ENCODE measurements at places on chromosomes 2 and 18.
A peak's percentile ranks its signal among the peaks of the same experiment; 100 is the strongest.

DNA sequence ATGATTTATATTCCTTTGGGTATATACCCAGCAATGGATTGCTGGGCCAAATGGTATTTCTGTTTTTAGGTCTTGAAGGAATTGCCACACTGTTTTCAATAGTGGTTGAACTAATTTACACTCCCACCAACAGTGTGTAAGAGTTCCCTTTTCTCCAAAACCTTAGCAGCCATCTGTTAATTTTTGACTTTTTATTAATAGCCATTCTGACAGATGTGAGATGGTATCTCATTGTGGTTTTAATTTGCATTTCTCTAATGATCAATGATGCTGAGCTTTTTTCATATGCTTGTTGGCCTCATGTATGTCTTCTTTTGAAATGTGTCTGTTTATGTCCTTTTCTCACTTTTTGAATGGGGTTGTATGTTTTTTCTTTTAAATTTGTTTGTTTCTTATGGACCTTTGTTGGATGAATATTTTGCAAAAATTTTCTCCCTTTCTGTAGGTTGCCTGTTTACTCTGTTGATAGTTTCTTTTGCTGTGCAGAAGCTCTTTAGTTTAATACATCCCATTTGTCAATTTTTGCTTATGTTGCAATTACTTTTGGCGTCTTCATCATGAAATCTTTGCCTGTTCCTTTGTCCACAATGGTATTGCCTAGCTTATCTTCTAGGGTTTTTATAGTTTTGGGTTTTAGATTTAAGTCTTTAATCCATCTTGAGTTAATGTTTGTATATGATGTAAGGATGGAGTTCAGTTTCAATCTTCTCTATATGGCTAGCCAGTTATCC lies 119.7 kb upstream of the XIRP2 start:
- no peaks in the 10 kb centered on the region for H3K27me3 ChIP-seq
- no peaks in the 10 kb centered on the region for H3K36me3 ChIP-seq
- H3K4me3 ChIP-seq = no peak overlapping the region
- DNase-seq = no peak
- peaks cover 5% of the 10 kb centered on the region for H3K4me1 ChIP-seq
- no peak overlapping the region for H3K27ac ChIP-seq

DNA sequence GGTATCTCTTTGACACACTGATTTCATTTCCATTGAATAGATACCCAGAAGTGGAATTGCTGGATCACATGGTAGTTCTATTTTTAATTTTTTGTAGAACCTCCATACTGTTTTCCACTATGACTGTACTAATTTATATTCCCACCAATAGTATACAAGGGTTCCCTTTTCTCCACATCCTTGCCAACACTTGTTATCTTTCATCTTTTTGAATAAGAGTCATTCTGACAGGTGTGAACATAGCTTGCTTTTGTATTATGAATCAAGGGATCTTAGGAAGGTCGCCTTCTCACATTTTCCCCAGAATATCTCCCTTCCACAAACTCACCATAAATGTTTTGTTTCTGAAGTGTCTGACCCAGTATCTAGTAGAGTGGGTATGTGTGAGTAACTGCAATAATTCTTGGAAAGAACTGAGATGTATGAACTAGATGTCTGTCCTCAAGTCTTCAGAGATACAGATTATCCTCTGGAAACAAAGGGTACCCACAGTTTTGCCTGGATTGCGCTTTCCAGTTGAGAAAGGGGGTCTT lies 17.1 kb upstream of the SP3 start:
- H3K27me3 ChIP-seq = no peaks in the 10 kb centered on the region
- no peaks in the 10 kb centered on the region for H3K36me3 ChIP-seq
- H3K4me1 ChIP-seq = no peaks in the 10 kb centered on the region
- no peak for DNase-seq
- H3K4me3 ChIP-seq = no peak overlapping the region

- no peak for DNase-seq
- H3K4me3 ChIP-seq = no peak overlapping the region
- no peaks in the 10 kb centered on the region for H3K4me1 ChIP-seq
- peaks cover 15% of the 10 kb centered on the region for H3K27me3 ChIP-seq
- H3K27ac ChIP-seq = no peak overlapping the region
Measured at GRCh38 chr2:7119132-7119835, 202.1 kb downstream of the RNF144A start.

- no peak for DNase-seq
- H3K27ac ChIP-seq = no peak overlapping the region
- H3K27me3 ChIP-seq = peaks cover 5% of the 10 kb centered on the region
- no peak overlapping the region for H3K4me3 ChIP-seq
- H3K36me3 ChIP-seq = no peaks in the 10 kb centered on the region
- H3K4me1 ChIP-seq = no peaks in the 10 kb centered on the region
Measured at GRCh38 chr2:191522478-191523120, 155.3 kb upstream of the NABP1 start.

- H3K27ac ChIP-seq = peak overlapping the region; percentile 66
- no peak overlapping the region for H3K4me3 ChIP-seq
- H3K4me1 ChIP-seq = peaks cover 7% of the 10 kb centered on the region
- H3K36me3 ChIP-seq = peaks cover 3% of the 10 kb centered on the region
- H3K27me3 ChIP-seq = no peaks in the 10 kb centered on the region
- DNase-seq = no peak
Measured at GRCh38 chr2:207184348-207184747, 18.6 kb upstream of the KLF7 start.

- H3K27me3 ChIP-seq = peaks cover 20% of the 10 kb centered on the region
- no peak overlapping the region for H3K4me3 ChIP-seq
- DNase-seq = no peak
- no peaks in the 10 kb centered on the region for H3K36me3 ChIP-seq
- no peak overlapping the region for H3K27ac ChIP-seq
- no peaks in the 10 kb centered on the region for H3K4me1 ChIP-seq
Measured at GRCh38 chr18:34491719-34492118, 218.4 kb upstream of the DTNA start.

DNA sequence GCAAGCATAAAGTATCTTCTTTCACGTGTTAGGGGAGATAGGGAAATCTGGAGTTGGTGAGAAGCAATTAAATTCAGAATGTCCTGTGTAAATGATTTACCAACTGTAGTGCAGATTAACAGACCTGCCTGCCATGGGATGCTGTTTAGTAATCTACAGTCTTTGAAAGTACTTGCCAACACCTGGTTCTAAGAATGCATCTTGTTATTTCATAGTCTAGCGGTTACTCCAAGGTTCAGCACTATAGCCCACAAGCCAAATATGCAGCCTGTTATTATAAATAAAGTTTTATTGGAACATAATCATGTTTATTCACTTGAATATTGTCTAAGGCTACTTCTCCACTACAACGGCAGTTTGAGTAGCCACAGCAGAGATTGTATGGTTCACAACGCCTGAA lies 100.8 kb downstream of the OSBPL6 start:
- no peak for DNase-seq
- no peaks in the 10 kb centered on the region for H3K36me3 ChIP-seq
- H3K4me3 ChIP-seq = no peak overlapping the region
- no peaks in the 10 kb centered on the region for H3K4me1 ChIP-seq
- peaks cover 3% of the 10 kb centered on the region for H3K27me3 ChIP-seq

DNA sequence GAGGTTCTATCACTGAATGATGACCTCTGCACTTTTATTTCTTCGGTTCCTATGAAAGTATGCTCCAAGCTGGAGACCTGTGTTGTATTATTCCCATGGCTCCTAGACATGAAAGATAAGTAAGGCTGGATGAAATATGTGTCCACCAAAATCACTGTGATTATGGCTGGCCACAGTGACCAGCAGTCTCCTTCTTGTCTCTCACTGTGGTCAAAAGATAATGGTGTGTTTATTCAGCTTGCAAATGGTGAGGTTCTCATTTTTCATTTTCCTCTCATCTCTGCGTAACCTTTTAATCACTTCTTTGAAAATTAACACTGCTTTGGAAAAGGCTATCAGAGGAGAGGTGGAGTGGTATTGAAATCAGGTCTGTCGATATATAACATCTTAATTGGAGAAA lies 107.8 kb upstream of the DAPL1 start:
- no peaks in the 10 kb centered on the region for H3K4me1 ChIP-seq
- H3K27me3 ChIP-seq = peaks cover 4% of the 10 kb centered on the region
- H3K27ac ChIP-seq = no peak overlapping the region
- H3K36me3 ChIP-seq = no peaks in the 10 kb centered on the region
- DNase-seq = no peak
- no peak overlapping the region for H3K4me3 ChIP-seq

DNA sequence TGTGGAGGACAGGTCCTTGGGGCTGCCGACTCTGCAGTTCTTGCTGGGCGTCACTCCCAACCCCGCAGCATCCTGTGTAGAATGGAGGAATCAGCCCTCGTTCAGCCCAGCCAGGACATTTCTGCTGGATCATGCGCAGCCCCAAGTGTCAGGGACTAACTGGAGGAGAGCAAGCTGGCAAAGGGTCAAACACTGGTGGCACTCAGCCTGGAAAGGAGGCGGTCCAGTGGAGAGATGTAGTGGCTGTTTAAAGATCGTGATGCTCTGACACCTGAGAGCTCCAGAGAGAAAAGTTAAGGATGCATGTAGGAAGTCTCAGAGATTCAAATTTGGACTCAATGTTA lies 63.6 kb upstream of the SH3RF3 start:
- no peak overlapping the region for H3K27ac ChIP-seq
- no peak for DNase-seq
- no peaks in the 10 kb centered on the region for H3K36me3 ChIP-seq
- H3K27me3 ChIP-seq = peaks cover 6% of the 10 kb centered on the region
- H3K4me3 ChIP-seq = no peak overlapping the region

GRCh38 chr18:66752733-66753132 lies 148.8 kb upstream of the CDH19 start:
- no peak for DNase-seq
- no peaks in the 10 kb centered on the region for H3K27me3 ChIP-seq
- H3K36me3 ChIP-seq = no peaks in the 10 kb centered on the region
- no peak overlapping the region for H3K27ac ChIP-seq
- no peaks in the 10 kb centered on the region for H3K4me1 ChIP-seq

DNA sequence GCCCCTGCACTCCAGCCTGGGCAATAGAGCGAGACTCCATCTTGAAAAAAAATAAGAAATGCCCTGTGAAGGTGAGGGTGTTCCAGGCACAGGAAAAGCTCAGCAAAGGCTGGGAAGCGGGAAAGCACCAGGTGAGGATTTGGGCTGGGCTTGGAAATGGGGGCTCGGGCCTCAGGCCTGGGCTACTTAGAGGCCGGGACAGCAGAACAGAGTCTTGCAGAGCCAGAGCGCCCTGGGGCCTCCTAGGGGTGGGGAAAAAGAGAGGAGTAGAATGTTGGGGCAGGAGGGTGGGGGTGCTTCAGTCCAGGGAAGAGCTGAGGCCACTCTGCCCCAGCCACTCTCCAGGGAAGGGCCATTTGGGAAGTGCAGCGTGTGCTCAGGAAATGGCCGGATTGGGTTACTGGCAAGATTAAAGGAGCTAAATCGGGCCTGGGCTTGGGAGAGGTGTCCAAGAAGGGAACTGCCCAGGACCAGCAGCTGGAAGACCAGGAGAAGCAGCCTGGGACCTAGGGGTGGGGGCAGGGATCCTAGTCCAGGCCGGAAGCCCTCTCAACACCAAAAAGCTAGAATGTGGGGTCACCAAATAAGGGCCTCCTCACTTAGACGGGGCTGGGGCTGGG lies 13.8 kb upstream of the DES start:
- no peaks in the 10 kb centered on the region for H3K36me3 ChIP-seq
- no peak overlapping the region for H3K27ac ChIP-seq
- no peak overlapping the region for H3K4me3 ChIP-seq
- DNase-seq = no peak
- peaks cover 68% of the 10 kb centered on the region for H3K27me3 ChIP-seq
- H3K4me1 ChIP-seq = no peaks in the 10 kb centered on the region

GRCh38 chr2:33272001-33272400 lies 204.4 kb upstream of the RASGRP3 start:
- no peaks in the 10 kb centered on the region for H3K36me3 ChIP-seq
- H3K27me3 ChIP-seq = peaks cover 5% of the 10 kb centered on the region

- no peak for DNase-seq
- H3K27ac ChIP-seq = no peak overlapping the region
- H3K36me3 ChIP-seq = no peaks in the 10 kb centered on the region
Measured at GRCh38 chr2:140178234-140178633, 1398.0 kb upstream of the NXPH2 start.

- H3K4me3 ChIP-seq = no peak overlapping the region
- no peak for DNase-seq
- peaks cover 18% of the 10 kb centered on the region for H3K36me3 ChIP-seq
- peaks cover 49% of the 10 kb centered on the region for H3K4me1 ChIP-seq
Measured at GRCh38 chr2:8533923-8534322, 147.9 kb upstream of the ID2 start.

- peaks cover 25% of the 10 kb centered on the region for H3K4me1 ChIP-seq
- no peak overlapping the region for H3K27ac ChIP-seq
- no peak overlapping the region for H3K4me3 ChIP-seq
- DNase-seq = no peak
- no peaks in the 10 kb centered on the region for H3K36me3 ChIP-seq
Measured at GRCh38 chr18:3410273-3410672, 39.7 kb upstream of the TGIF1 start.

- H3K36me3 ChIP-seq = peaks cover 48% of the 10 kb centered on the region
- H3K27me3 ChIP-seq = no peaks in the 10 kb centered on the region
- peak overlapping the region; percentile 75 for H3K4me3 ChIP-seq
- H3K27ac ChIP-seq = peak overlapping the region; percentile 86
- no peak for DNase-seq
Measured at GRCh38 chr2:3536682-3537632, 17.6 kb upstream of the ADI1 start.

DNA sequence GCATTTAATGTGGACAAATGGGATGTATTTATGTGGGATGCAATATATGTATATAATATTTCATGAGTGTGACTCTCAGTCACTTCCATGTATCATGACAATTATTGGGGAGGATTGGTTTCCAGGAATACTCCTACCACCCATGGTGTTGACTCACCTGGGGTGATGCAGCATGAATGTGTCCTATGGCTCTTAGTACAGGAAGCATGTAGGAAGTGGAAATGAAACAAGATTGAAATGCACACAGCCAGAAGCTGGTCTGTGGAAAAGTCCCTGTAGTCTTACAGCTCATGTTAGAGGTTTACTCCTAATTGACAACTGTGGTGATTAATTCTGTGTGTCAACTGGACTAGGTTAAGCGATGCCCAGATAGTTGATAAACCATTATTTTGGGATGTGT lies 89.3 kb upstream of the HAAO start:
- H3K4me3 ChIP-seq = no peak overlapping the region
- DNase-seq = no peak
- peaks cover 5% of the 10 kb centered on the region for H3K4me1 ChIP-seq
- no peaks in the 10 kb centered on the region for H3K36me3 ChIP-seq
- H3K27me3 ChIP-seq = peaks cover 4% of the 10 kb centered on the region

- H3K4me1 ChIP-seq = peaks cover 17% of the 10 kb centered on the region
- H3K27ac ChIP-seq = no peak overlapping the region
- no peak overlapping the region for H3K4me3 ChIP-seq
- no peaks in the 10 kb centered on the region for H3K36me3 ChIP-seq
Measured at GRCh38 chr2:74617122-74617521, 31.0 kb downstream of the M1AP start.

- H3K4me1 ChIP-seq = peaks cover 60% of the 10 kb centered on the region
- DNase-seq = no peak
- H3K27me3 ChIP-seq = no peaks in the 10 kb centered on the region
- peak overlapping the region; percentile 88 for H3K27ac ChIP-seq
Measured at GRCh38 chr2:233414777-233415570, 60.7 kb downstream of the DGKD start.

- no peaks in the 10 kb centered on the region for H3K36me3 ChIP-seq
- H3K27me3 ChIP-seq = peaks cover 11% of the 10 kb centered on the region
Measured at GRCh38 chr2:17620280-17620679, 79.8 kb downstream of the VSNL1 start.

- peak overlapping the region; percentile 96 for H3K27ac ChIP-seq
- H3K4me1 ChIP-seq = peaks cover 57% of the 10 kb centered on the region
- no peaks in the 10 kb centered on the region for H3K27me3 ChIP-seq
- peak overlapping the region; percentile 88 for H3K4me3 ChIP-seq
Measured at GRCh38 chr2:30147715-30148610, 1.2 kb downstream of the YPEL5 start.

All from stimulated activated naive B cell treated with anti-CD40 and anti-IgM and Interleukin-4, amounts not matched to agents 10 μg/mL and 1 μg/mL and 100 μg/mL, for 72 hours (primary cell).